ENCODE measurements at places on chromosomes 7 and 10.

- DNase-seq, result no peak
These were observed 239.9 kb upstream of the KCND2 start for GRCh38 chr7:120033114-120033513.

GRCh38 chr10:85995791-85996190 is 370.8 kb downstream of the GRID1 start:
- DNase-seq, result no peak

- no peak for DNase-seq
These were observed 21.8 kb downstream of the DHX32 start for GRCh38 chr10:125859128-125859817.

GRCh38 chr10:44234483-44234875 is 150.4 kb downstream of the CXCL12 start:
- no peak for DNase-seq

DNA sequence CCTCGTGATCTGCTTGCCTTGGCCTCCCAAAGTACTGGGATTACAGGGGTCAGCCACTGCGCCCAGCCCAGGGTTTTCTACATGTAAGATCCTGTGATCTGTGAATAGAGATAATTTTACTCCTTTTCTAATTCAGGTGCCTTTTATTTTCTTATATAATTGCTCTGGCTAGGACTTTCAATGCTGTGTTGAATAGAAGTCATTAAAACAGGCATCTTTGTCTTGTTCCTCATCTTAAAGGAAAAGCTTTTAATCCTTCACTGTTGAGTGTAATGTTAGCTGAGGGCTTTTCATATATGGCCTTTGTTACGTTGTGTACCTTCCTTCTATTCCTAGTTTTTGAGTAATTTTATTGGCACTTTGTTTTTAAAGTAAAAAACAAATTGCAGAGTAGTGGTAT is 26.6 kb downstream of the ANLN start:
- DNase-seq, result no peak

DNA sequence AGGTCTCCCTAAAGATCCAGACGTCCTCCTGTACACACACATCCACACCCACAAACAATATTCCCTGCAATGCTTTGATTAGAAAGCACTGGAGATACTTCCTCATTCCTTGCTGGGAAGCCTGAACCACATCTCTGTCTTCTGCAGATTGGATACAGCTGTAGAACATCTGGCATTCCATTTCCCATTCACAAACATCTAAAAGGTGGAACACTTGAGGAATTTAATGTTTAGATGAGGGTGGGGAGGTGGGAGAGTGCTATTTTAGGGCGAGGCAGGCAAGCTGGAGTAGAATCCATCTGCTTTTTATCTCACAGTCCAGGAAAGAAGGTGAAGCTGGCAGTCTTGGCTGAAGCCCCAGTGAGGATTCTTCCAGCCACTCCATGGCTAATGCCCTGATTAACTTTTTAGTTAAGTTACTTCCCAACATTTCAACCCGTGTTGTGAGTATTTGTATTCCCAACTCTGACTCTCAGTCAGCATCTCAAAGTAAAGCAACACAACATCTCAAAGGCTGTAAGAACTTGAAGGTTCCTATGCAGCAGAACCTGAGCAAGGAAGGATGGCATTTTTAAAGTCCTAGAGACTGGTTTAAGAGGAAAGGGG is 46.1 kb downstream of the CYTH3 start:
- no peak for DNase-seq

DNA sequence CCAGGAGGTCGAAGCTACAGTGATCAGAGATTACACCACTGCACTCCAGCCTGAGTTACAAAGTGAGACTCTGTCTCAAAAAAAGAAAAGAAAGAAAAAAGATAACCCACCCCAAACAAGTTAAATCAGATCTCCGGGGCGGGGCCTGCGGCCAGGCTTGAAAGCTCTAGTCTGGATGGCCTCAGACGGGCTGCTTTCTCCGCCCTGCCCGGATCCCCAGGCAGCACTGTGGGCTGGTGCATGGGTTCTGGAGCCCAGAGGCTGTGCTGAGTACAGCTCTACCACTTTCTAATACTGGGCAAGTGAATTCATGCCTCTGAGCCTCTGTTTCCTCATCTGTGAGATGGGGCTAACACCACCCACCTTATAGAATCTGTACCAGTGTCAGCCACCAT is 83.7 kb downstream of the ZMIZ1 start:
- no peak for DNase-seq

- DNase-seq, result no peak
These were observed 48.4 kb upstream of the NKX6-2 start for GRCh38 chr10:132834311-132834761.
